ENCODE measurements at places on chromosomes 5 and 9. TPM values are rescaled to one million over a fixed set of nuclear protein-coding genes. Genes with fewer than 3 reads are reported as not detected.
A peak's percentile ranks its signal among the peaks of the same experiment; 100 is the strongest.

GRCh38 chr5:36908544-36909260, 32.1 kb downstream of the NIPBL start:
- DNase-seq: no peak

DNA sequence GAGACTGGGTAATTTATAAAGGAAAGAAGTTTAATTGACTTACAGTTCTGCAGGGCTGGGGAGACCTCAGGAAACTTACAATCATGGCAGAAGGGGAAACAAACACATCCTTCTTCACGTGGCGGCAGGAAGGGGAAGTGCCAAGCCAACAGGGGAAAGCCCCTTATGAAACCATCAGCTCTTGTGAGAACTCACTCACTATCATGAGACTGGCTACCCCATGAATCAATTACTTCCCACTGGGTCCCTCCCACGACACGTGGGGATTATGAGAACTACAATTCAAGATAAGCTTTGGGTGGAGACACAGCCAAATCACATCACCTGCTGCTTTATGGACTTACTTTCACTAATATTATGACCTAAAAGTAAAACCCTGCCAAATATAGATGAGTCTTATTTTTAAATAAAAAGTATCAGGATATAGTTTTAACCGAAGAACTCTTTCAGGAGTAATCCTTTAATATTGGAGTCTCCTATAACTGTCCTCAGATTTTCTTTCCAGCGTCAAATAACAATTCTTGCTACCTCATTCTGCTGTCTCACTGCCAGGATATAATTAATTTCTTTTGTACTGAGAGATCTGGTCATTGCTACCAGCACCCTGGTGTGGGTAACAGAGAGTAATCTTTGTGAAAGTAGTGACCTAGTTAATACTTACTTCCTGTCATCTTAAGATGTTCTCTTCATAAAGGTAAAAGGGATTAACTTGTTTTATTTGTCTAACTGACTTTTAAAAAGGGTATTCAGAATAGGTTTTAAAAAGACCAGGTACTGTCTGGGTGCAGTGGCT, 68.6 kb downstream of the NLN start:
- DNase-seq: no peak

DNA sequence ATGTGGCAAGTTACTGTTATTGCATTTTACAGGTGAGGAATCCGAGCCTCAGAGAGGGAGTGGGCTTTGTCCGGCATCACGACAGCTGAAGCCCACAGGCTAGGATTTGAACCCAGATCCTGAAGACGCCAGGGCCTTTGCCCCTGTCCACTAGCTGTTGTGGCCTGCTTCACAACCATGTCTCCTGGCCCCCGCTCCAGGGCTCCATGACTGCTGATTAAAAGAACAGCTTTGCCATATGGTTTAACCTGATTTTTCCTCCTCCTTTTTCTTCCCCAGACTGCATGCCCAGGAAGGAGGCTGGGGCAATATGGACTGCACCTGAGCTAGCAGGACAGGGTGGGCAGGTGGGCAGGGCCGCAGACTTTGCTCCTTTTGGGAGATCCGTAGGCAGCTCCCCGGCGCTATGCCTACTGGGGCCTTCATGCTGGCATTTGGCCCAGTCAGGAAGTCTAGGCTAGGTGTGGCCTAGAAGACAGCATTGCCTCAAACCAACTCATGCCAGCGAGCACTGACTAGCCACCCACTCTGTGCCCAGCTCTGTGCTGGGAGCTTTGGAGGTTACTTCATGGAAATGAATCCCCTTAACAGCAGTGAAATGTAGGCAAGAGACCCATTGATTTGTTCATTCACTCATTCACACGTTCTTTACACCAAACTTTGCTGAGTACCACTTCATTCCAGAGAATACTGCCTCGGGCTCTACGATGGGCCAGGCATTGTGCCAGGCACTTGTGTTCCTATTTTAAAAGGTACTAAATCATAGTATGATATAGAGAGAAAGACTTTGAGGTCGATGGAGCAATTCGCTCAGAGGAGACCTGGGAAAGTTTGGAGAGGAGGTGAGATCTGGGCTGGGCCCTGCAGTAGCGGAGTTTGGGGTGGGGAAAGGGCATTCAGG, 94.3 kb upstream of the CPEB4 start:
- DNase-seq: no peak

- DNase-seq: no peak
Observed at GRCh38 chr9:124007565-124008302, 3.8 kb upstream of the LHX2 start.

GRCh38 chr5:91189480-91190313, 193.4 kb downstream of the ARRDC3 start:
- peak; percentile 81 for DNase-seq

ADGRV1 gene
- not detected for total RNA-seq

SCGB3A1 gene
- total RNA-seq: not detected

FOXD4L5 gene
- 0.14 TPM for total RNA-seq

POLK gene
- total RNA-seq: 43.0 TPM

ADAMTS13 gene
- 0.48 TPM for total RNA-seq

DNA sequence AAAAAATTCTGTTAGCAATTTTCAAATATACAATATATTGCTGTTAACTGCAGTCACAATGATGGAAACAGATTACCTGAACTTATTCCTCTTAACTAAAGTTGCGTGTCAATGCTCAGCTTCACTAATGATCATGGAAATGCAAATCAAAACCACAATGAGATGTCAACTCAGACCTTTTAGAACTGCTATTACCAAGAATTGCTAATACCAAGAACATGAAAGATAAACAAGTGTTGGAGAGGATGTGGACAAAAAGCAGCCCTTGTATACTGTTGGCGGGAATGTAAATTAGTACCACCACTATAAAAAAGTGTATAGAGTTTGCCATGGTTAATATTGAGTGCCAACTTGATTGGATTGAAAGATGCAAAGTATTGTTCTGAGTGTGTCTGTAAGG, 1409.7 kb upstream of the CDH18 start:
- no peak for DNase-seq

DNA sequence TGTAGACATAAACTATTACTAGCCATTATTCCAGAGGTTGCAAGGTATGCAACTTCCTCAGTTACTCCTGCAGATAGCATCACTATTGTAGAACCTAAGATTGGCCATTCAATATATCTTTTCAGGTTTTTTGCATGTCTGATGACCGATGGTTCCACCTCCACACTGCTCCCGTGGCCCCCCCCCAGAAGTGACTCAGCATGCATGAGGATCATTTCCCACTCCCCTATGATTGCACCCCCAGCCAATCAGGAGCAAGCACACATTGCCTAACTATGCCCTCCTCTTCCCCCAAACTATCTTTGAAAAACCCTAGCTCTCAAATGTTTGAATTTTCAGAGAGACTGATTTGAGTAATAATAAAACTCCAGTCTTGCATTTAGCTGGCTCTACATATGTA, 601.4 kb upstream of the TLE4 start:
- DNase-seq: no peak

- DNase-seq: no peak
Observed at GRCh38 chr5:68562308-68562707, 346.8 kb downstream of the PIK3R1 start.

- no peak for DNase-seq
Observed at GRCh38 chr5:159342840-159343239, 12.6 kb upstream of the IL12B start.

DNA sequence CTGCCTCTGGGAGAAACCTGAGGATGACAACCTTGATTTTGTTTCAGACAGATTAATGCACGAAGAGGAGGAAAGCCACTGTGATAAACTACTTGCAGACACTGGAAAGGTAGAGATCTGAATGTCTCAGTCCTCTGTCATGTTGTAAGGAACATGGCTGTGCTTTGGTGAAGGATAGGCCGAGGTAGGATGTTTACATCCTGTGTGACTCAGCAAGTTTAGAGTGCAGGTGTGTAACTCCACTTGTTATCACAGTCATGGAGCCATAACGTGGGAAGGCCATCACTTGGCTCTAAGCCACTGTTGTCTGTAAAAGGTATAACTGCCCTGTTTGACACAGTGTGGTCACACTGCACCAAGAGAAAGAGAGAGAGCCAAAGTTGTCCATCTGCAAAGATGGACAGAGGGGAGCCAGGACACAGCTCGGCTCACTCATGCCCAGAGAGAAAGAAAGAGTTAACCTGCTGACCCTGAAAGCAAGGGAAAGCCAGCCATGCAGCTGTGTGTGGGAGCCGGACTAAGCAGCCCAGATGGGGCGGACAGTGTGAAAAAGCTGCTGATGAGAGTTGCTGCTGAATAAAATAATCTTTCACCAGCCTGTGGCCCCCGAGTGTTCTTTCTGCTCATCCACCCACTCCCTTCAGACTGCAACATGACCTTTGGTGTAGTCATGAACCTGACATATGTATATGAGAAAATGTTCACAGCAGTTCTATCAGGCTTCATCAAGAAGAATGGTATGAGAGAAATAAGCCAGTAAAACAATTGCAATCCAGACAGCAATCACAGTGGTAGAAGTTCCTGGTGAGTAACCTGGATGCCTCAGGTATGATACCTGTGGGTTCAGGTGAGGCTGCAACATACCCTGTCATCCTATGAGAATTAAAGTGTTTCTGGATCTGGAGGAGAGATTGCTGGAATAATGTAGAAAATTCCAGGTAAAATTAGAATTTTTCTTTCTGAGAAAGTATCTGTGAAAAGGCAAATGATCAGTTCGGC, 115.9 kb downstream of the TARS1 start:
- DNase-seq: no peak

GRCh38 chr9:113570749-113571711, 107.5 kb downstream of the RGS3 start:
- DNase-seq: peak; percentile 17

- no peak for DNase-seq
Observed at GRCh38 chr5:141503681-141504080, 14.8 kb downstream of the PCDHGC5 start.

SLC46A2 gene
- total RNA-seq: 0.19 TPM

- DNase-seq: no peak
Observed at GRCh38 chr5:18403141-18403540, 768.9 kb downstream of the TAF11L14 start.

GRCh38 chr9:128068386-128069205, 564 bp downstream of the SLC25A25 start:
- DNase-seq: no peak

DNA sequence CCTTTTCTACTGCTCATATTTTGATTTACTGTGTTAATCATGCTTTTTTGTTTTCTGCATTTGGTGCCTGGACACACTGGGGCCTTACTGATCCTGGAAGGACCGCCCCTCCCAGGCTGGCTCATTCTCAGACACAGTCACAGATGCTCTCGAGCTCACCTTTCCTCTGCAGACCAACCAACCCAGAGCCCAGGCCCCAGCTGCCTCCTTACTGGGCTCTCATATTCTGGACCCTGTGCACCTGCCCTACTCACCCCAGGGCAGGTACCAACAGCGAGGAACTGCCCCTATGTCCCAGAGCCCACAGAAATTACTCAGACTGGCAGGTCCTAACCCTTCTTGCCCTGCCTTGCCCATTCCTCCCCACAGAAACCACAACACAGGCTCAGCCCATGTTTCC, 6.6 kb upstream of the OR2V2 start:
- no peak for DNase-seq

SPOUT1 gene
- total RNA-seq: 23.3 TPM

DNA sequence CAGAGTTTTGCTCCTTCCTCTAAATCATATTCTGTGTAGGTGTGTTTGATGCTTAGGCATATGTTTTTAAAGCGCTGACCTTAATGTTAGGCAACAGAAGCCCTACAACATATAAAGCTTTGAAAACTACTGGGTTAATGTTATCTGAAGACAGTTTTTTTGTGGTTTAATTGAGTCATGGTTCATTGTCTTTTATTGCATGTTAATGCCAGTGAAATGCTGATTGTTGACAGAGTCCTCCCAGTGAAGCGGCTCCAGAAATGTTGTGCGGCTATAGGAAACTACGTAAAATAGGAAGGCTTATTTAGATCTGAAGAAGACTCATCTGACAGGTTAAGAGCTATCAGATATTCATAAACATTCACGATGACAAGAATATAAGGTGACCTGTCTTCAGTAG, 424.6 kb downstream of the CCDC171 start:
- DNase-seq: no peak

GRCh38 chr9:37209431-37210386, 89.3 kb downstream of the ZCCHC7 start:
- DNase-seq: peak; percentile 40

GRCh38 chr5:54264574-54264973, 45.8 kb downstream of the ARL15 start:
- no peak for DNase-seq

GRCh38 chr9:15268782-15269181, 38.2 kb downstream of the TTC39B start:
- no peak for DNase-seq

Measured in posterior vena cava (tissue), 2 donors.